ENCODE measurements at places on chromosomes 7 and 10.

GRCh38 chr10:101244321-101245050 lies 15.2 kb upstream of the LBX1 start:
- DNase-seq: no peak

GRCh38 chr7:37262181-37262580 lies 186.5 kb downstream of the ELMO1 start:
- DNase-seq: no peak

- DNase-seq: no peak
Observed at GRCh38 chr10:118458957-118459641, 117.0 kb upstream of the FAM204A start.

DNA sequence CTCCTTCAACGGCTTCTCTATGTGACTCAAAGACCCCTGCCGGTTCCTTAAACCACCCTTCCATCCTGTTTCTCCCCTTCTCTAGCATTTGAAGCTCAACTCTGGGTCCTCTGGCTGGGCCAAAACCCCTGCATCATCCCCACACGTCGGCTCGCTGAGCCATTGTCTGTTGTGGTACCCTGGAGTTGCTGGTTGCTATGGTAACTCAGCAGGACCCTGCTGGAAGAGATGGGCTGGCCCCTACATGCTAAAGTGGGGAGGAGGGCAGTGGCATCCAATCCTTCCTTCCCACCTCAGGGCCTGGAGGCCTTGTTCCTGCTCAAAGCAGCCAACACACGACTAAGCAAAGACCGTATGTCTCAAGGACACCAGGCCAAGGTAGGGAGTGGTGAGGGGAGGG lies 452.5 kb downstream of the PLXNA4 start:
- DNase-seq: no peak

DNA sequence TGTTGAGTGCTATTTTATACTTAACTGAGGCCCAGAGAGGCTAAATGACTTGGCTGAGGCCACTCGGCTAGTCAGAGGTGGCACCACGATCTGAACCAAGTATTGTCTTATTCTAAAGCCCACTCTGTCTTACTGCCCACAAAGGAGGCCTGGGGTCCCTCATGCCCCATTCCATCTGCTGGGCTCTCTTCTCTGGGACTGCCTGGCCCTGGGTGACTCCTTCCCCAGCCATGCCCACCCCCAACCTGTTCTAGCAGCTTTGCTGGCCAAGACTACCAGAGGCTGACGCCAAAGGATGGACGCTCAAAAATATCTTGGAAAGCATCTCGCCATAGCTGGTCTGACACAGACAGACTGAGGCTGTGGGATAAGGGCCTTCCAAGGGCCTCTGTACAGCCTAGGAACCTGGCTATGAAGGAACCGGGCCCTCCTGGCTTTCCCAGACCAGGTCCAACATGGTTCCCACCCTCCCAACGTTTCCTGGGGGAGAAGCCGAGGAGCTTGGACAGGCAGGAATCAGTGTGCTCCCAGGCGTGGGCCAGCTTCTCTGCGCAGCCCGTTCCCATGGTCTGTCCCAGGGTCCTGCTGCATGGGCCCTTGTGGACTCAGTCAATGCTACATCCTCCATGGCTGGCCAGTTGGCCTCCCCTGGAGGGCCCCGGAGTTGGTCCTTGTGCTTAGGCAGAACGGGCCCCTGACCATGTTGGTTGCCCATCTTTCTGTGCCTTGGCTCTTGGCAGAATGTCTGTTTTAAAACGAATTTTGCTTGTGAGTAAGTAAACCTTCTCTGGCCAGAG lies 11.7 kb downstream of the HSPA12A start:
- DNase-seq: no peak

- no peak for DNase-seq
Observed at GRCh38 chr10:96413151-96413787, 54.5 kb upstream of the OPALIN start.

DNA sequence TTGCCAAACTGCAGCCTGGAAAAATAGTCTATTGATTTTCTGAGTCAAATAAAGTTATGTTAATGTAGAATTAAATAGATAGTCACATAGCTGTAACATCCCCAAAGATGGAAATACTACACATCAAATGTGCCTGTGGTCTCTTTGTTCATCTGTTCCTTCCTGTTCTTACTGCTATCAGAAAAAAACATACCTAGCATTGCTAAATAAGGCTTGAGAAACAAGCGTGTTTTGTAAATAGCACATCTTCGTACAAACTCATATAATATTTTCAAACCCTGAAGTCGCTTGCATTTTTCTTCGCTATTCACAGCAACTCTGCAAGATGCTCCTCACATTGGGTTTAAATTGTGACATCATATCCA lies 116.1 kb downstream of the KLF6 start:
- no peak for DNase-seq

DNA sequence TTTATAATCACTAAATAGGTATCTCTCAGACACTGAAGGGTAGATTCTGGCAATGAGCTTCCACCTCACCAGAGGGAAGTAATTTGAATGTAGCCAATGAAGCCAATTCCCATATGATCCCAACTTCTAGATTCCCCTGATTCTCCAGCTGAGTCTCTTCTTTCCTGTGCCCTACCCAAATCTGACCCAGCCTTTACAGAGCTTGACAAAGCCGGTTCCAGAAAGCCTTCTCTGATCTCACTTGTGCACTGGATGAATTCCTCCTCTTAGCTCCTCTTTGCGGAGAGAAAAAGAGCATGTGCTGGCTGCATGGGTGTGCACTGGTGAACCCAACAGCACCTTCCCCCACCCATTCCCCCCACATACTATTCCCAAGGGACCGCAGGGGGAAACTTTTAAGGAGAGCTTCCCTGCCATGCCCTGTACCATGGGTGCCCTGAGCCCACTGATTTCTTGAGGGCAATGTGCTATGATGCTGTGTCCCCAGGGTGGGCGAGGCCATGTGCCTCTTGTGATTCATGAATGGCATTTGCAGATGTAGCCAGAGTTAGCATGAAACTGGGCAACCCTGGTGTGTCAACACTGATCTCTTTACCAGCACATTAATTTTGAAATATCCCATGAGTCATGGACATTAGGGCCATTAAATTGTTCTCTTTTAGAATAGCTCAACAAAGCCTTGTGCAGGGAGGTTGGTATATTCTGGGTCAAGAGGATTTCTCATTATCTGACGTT lies 50.4 kb upstream of the PLEKHA1 start:
- no peak for DNase-seq

- DNase-seq: no peak
Observed at GRCh38 chr7:20114468-20114867, 102.7 kb downstream of the MACC1 start.

GRCh38 chr10:88853155-88853881 lies 1.7 kb upstream of the ANKRD22 start:
- DNase-seq: no peak

GRCh38 chr7:77995717-77996116 lies 197.1 kb downstream of the PHTF2 start:
- DNase-seq: no peak

DNA sequence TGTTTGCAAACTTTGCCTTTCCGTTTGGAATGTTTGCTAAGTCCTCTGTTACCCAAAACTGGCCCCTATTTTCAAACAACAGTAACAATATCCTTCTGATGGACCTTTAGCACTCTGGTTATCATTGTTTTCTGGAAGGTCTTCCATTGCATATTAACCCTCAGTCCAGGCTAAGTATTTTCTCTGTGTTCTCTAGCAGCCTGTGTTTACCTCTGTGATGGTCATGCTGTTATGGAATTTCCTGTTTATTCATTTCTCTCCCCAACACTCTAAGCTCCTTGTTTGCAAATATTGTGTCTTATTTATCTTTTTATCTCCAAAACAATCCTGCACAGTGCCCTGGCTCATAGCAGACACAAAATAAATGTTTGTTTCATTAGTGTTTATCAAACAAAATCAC lies 560.3 kb downstream of the ATRNL1 start:
- DNase-seq: no peak

GRCh38 chr7:128366300-128366699 lies 4.8 kb upstream of the PRRT4 start:
- DNase-seq: no peak

DNA sequence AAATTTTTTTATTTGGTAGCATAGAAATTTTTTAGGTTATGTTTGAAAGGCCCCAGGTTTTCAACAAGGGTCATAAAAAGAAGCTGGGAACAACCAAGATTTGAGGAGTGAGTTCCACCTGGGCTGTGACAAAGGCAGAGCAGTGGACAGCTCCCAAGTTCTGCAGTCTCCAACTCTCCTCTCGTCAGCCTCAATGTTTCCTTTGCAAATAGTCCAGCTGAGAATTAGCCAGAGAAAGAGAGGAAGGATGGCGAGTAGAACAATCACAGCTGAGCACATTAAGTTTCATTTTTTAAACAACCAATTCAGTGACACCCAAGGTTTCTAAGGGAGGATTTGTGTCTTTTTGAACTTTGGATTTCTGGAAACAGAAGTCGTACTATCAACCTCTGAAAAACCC lies 143.2 kb downstream of the NRCAM start:
- no peak for DNase-seq

DNA sequence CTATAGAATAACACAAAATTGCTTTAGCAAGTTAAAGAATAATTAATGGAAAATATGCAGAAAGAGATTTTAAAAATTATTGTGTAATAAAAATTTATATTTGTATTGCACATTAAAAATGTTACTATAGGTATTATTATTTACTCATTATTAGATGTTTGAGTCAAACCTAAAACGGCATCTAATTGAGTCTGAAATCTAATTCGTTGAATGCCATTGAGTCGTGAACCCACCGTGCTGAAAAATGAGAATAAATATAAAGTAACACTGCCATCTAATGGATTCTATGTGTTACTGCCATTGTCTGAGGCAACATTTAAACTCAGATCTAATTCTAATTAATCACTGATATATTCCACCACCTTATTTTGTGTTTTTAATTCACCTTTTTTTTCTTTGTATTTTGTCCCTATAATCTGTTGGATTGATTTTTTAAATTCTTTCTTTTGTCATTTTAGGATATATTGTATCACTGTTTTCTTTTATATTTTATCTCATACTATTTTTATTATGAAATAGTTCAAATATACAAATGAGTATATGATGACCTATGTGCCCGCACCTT lies 62.2 kb downstream of the SAMD9 start:
- no peak for DNase-seq

DNA sequence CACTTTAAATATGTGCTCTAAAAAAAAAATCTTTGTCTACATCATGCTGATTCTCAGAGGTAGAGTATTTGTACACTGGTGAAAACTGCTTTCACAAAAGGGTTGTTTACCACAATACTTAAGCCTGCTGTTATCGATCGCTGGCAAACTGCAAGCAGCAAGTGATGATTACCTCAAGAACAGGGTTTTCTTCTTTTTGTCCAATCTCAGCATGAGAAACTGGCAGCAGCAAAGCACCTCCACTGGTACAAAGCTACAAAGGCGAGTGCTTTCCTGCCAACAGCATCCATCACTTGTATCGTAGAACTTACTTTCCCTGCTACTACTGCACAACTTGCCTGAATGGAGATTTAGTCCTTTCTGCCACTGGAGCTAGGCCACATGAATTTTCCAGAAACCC lies 276.5 kb downstream of the DGKB start:
- no peak for DNase-seq

- no peak for DNase-seq
Observed at GRCh38 chr10:51097546-51097945, 23.3 kb downstream of the PRKG1 start.

DNA sequence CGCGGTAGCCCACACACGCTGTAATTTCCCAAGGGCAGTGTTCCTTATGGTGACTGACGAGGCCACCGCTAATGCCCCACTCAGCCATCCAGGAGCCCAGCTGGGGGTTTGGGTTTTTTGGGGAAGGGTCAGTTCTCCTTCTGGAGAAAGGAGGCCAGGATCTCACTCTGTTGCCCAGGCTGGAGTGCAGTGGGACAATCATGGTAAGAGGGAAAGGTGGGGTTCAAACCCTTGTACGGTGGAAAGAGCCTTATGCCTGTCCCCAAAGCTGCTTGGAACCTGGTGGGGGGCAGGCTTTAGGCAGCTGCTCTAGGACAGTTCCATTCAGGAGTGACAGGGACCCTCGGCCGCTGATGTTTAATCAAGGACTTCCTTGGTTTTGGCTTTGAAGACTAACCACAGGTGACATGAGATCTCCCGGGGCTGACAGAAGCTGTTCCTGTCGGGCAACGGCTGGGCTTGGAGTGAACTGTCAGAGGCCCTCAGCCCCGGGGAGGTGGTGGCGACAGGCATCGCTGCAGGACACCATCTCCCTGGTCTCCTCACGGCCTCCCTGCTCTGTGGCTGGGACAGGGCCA lies 84.5 kb downstream of the CARD11 start:
- DNase-seq: no peak

- no peak for DNase-seq
Observed at GRCh38 chr10:70297224-70297623, 13.4 kb upstream of the NPFFR1 start.

DNA sequence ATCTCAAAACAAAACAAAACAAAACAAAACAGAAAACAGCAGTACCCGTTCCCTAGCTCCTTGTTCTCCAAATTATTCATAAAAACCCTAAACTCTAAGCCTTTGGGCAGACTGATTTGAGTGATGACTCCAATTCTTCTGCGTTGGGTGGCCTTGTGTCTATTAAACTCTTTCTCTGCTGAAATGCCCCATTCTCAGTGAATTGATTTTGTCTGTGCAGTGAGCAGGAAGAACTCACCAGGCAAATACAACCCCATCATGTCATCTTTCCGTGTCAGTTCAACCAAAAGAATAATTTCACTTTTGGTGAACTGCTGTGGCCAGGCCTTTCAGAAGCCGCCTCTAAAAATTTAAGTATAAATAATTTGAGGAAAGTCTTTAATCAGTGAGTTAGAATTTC lies 18.5 kb upstream of the TSPAN13 start:
- DNase-seq: no peak

GRCh38 chr10:61549861-61550260 lies 96.7 kb upstream of the TMEM26 start:
- no peak for DNase-seq

DNA sequence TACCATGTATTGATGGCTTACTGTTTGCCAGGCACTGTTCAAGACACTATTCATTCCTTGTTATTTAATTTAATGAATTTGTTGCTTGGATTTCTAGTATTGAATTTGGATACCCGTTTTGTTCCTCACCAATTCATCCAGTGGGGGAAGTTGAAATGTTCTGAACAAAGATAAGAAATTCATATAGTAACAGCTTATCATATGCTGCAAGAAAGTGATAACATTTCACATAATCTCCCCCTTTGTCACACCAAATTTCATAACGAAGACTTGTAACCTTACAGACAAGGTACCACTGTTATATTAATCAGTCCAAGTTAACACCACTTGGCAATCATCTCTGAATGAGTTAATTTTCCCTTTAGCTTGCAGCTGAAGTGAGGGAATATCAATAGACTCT lies 42.1 kb downstream of the SCIN start:
- DNase-seq: no peak

DNA sequence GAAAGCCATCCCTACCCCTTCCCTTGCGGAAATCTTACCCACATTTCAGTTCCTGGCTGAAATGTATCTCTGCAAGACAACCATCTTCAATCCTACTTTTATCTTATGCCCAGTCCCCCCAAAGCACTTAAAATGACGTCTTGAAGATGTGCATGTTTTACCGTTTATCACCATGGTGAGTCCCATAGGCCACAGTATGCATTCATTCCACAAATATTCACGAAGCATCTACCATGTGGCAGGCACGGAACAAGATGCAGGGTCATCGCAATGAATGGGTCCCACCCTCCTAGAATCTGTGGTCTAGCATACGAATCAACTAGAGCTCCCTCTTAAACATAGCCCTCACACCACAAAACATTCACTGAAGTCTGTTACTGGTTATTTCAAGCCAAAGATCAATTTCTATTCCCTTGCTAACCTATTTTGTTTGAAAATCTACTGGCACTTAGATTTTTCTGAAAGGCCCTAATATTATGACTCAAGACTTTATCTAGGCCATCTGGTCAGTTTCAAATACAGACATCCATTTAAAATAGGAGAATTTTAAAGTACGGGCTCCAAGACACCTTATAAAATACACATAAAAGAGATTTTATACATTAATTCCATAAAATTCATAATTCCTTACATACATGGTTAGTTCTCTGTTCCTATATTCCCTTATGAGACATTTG lies 99.4 kb downstream of the PARD3 start:
- DNase-seq: no peak

Data from stimulated activated CD8-positive, alpha-beta memory T cell treated with anti-CD3 and anti-CD28 coated beads, Interleukin-7, amount 100 ng/mL, for 1 hour (primary cell).